ENCODE measurements at places on chromosomes 2 and 18.

- DNase-seq: no peak
Measured at GRCh38 chr18:69230204-69230603, 170.5 kb upstream of the DOK6 start.

DNA sequence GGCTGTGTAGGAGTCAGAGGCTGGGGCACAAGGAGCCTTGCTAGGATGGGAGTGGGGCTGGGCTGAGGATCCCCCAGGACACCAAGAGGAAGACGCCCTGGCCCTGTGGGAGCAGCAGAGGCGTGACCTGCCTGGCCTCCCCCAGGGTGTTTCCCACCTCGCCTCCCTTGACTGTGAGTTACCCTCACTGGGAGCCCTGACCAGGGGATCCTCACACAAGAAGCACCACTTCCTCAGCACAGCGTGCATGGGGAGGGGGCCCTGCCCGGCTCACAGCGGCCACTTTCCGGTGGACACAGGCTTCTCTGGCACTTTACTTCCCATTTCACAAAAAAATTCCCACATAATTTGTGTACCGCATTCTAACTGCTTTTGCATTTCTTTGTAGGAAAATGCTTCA lies 187.7 kb downstream of the EIPR1 start:
- no peak for DNase-seq

DNA sequence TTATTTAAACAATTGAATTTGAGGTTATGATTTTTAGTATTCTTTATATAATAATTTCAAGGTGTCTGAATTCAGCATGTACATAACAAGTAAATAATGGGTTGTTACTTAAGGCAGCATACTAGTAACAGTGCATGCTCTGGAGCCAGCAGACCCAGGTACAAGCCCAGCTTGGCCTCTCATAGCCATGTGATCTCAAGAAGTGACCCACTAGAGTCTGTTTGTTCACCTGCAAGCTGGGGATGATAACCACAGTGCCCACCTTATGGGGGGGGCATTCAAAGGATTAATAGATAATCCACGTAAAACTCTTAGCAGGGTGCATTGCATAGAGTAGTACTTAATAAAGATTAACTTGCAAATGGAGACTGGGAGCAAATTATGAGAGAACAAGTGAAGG lies 163.6 kb downstream of the TRABD2A start:
- no peak for DNase-seq

DNA sequence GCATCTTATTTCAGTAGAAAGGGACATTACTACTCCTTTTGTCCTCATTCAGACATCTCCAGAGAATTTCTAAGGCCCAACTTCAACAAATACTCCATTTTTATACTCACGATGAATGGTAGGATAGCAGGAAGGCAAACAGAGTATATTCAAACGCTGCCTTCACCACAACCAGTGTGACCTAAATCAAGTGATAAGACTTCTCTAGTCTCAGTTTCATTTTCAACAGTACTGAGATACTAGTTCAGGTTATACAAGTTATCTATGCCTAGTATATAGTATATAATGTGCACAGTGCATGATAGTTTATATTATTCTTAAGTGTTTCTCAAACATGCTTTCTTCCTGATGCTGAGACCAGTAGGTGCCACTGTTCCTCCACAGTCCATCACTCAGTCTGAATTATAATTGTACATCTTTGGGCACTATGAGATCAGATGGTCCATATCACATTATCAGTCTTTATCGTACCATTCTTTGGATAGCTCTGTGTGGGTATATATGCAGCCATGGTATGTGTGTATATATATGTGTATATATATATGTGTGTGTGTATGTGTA lies 66.3 kb upstream of the RPE start:
- DNase-seq: peak; percentile 22

- DNase-seq: no peak
Measured at GRCh38 chr2:222842491-222843174, 18.2 kb upstream of the ACSL3 start.

DNA sequence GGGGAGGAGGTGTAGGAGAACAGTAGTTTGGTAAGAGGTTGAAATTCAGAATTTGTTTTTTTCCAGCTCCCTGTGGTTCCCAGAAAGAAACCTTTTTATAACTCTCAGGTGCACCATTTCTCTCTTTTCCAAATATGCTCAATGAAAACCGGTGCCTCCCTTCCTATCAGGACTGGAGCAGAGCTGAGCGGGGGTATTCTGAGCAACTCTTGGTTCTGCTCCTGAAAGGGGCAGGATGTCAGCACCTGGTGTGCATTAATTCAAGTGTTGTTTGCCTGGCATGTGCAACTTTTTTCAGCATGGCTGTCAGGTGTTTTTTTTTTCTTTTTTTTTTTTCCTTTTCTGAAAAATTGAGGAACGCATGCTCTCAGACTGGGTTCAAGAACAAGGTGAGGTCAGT lies 74.1 kb downstream of the MAPK4 start:
- DNase-seq: no peak

DNA sequence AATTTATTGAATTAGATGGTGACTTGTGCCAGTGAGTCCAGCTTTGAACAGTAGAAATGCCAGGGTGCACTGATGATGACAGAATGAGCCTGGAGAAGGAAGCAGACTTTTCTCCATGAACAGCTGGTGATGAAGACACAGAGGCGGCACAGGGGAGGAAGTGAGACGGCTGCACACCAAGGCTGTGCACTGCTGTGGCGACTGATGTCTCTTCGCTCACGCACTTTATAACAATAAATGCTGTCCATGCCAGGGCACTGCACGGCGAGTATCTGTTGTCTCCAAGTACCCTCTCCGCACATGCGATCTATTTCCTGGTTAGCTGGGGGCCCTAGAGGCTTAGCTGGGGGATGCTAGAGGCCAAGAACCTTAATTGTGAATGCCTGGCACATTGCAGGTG lies 175.2 kb downstream of the TMEM200C start:
- no peak for DNase-seq

GRCh38 chr2:53941749-53942148 lies 29.0 kb downstream of the PSME4 start:
- DNase-seq: no peak
